ENCODE measurements at places on chromosomes 3 and 15.

DNA sequence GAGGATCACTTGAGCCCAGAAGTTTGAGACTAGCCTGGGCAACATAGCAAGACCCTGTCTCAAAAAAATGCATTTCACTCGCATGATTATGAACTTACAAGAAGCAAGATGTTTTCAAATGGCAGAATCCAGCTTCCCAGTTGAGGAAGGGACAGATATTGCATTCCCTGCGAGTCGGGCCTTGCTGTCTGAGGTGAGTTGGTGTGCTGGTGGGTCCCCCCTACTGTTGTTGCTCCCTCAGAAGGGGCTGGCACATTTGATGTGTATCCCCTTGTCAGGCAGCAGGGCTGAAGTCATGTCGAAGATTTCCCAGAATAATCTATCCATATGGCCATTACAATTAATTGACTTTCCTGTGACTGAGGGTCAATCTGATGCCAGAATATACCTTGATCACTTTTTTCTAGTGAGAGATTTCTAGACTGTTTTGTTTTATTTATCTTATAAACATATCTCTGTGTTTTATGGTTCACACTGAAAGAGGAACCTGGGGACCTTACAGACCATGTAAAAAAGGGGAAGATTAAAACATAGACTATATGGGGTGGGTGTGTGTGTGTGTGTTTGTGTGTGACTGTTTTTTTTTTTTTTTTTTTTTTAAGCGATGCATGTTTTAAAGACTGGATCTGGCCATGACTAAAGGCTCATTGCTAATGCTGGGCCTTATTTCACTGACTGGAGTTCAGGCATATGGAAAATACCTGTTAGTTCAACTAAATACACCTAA, 112.1 kb upstream of the MRPS22 start:
- no peak for DNase-seq

DNA sequence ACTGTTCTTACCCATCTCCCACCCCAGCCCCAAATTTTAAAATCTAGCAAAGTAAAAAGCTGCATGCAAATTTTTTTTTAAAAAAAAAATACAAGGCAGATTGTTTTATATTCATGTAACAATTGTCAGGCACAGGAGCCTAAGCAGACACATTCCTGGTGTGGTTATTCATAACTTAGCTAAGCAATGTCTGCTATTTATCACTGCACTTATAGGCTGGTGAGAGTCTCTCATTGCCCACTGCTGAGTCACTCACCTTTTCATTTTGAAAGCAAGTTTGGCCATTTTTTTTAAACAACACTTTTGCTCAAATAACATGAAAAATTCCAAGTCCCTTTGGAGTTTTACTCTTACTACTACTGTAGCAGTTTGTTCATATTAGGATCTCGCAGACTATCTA, 413.9 kb downstream of the RBMS3 start:
- DNase-seq = no peak

DNA sequence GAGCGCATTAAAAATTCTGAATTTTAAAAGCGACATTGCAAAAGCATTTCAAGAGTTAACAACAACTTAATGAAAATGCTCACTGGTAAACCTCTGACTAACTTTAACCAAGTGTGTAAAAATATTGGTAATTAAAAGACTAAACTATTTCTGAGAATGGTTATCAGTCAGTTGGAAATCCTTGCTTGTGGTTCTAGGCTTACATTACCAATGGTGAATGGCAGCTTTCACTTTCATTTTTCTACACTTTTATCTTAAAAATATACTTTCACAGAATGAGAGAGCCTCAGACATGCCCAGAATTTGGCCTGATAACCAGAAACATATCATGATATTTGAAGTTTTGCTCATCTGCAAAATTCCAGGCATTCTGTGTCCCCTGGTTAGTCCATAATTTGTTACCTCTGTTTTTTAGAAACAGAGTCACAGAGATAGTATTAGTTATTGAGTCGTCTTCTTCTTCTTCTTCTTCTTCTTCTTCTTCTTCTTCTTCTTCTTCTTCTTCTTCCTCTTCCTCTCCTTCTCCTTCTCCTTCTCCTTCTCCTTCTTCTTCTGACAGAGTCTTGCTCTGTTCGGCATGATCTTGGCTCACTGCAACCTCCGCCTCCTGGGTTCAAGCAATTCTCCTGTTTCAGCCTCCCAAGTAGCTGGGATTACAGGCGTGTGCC, 5.5 kb upstream of the RNF111 start:
- no peak for DNase-seq

DNA sequence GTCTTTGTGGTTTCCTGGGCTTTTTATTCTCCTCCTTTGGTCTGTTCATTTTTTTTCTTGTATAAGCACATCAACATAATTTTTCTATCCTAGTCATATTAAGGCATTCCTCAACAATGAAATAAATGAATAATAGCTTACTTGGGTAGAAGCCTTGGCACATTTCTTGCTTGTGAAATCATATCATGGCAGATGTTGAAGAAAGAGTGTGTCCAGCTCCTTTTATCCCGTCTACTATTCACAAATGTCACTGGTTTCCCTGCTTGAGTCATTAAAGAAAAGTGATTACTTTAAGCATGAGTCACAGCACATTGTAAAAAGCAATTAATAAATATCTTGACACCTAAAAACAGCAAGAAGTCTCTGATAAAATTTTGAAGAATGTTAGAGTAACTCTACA, 42.1 kb downstream of the MINAR1 start:
- no peak for DNase-seq

- DNase-seq = no peak
Observed at GRCh38 chr15:78689626-78690025, 48.6 kb upstream of the CHRNB4 start.

- no peak for DNase-seq
Observed at GRCh38 chr3:187183210-187183862, 13.9 kb upstream of the RTP1 start.

DNA sequence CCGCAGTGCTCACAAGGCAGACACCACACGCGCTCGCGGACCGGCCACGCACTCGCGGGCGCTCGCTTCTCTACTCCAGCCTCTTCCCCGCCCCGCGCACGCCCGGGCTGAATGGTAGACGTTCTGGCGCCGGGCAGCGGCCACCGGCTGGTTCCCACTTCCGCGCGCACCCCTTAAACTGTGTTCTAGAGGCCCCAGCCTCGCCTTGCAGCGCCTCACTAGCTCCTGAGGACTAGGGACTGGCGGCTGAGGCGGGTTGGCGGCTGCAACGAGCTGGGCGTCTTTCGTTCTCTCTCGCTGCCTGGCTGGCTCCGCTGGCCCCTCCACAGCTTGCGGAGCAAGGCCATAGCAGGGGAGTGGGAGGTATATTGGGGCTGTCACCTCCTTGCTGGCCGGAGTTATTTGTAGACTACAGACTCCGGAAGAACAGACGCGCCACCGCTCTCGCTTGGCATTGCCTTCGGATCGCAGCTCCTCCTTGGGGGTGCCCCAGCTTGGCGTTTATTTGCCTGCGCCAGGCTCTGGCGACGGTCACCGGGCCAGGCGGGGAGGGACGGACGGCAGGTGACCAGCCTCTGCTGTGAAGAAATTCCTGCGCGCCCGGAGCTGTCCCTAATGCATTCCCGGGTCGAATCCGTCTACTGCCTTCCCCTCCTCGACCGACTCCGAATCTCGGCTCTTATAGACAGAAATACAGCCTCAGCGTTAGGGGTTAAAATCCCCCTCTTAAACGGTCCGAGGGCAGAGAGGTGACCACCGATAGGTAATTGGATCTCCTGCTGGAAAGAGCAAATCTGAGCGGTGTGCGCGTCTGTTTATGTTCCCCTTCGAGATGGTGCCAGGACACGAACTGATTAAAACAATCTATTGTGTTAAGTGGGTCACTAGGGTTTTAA, 1.3 kb downstream of the GREM1 start:
- no peak for DNase-seq

GRCh38 chr15:38905632-38906031, 341.0 kb upstream of the RASGRP1 start:
- DNase-seq = no peak

DNA sequence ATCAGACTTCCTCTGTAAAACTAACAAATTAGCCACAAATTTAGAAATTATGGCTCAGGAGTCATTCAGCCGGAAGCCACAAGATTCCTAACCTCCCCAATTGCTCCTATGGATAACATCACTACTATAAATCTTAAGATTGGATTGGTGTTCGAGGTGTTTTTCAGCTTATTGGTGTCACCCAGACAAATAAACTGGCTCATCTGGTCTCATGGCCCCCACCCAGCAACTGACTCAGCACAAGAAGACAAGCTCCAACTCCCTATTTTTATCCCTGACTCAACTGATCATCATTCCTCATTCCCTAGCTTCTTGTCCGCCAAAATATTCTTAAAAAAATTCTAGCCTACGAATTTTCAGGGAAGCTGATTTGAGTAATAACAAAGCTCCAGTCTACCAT, 135.1 kb upstream of the STRIT1 start:
- no peak for DNase-seq

DNA sequence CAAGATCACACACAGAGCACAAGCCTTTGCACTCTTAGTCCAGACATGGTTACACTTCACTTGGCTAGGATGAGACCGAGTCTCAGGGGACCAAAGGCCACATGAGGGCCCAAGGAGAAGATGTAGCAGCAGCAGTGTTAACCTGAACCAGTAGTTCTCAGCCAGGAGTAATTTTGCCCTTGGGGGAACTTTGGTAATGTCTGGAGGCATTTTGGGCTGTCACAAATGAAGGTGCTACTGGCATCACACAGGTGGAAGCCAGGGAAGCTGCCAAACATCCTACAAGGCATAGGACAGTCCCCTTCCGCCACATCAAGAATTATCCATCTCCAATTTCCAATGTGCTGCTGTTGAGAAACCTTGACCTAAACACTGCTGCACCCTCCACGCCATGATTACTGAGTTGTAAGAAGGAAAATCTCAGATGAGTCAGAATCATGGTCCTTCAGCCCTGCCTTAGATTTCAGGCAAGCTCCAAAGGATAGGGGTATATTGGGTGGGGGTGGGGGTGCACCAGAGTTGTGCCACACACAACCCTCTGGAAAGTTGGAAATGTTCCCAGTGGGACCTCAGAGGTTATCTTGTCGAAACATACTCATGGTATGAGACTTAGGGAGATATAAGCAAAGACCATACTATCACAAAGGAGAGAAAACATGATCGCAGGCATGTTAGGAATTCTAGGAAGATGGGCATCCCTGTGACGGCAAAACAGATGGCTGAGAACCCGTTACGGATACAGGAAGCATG, 36.2 kb downstream of the SEMA5B start:
- no peak for DNase-seq

DNA sequence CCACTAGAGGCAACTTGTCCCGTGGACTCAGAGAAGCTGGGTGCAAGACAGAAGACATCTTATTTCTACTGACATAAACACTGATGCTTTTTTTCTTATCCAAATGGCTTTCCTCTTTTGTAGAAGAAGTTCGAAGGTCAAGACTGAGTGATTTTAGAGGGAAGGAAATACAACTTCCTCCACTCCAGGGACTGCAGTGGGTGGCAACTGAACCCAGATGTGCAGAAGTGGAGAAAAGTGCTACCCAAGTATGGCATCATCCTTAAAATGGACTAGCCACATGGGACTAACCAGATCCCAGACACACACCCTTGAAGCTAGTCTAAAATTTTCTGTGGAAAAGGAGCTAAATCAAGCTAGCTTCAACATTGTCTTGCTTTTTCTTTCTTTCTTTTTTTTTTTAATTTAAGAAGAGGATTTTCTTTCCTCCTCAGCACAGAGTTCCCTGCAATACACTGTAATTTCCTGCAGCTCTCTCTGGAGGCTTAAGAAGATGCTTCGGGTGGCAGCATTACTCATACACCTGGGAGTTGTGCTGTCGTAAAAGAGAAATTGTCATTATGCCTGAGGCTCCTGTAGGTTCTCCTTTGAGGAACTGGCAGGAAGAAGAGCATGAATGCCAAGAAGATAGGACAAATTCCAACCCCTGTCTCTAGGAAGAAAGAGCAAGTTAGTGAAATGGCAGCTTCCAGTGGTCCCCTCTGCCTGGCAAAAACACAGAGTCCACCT, 3.8 kb upstream of the FRMD4B start:
- no peak for DNase-seq

Measured in stimulated activated CD8-positive, alpha-beta memory T cell treated with anti-CD3 and anti-CD28 coated beads, Interleukin-7, amount 100 ng/mL, for 4 hours (primary cell).